ENCODE measurements at places on chromosomes 4 and X.

DNA sequence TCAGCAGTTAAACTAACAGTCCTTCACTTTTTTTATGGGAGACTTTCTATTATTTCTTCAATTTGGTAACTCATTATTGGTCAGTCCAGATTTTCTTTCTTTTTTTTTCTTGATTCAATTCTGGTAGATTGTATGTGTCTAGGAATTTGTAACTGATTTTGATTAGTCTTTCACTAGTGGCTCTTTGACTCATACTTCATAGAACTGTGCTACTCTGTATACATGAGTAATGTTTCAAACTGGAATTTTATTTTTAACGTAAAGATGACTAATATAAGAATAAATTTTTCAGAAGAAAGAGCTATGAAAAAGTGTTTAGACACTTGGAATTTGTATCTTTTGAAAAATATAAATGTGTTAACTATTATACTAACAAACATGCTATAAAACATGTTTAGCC, 813.0 kb downstream of the TRAM1L1 start:
- DNase-seq = no peak

- DNase-seq = peak; percentile 15
Measured at GRCh38 chr4:17324386-17324830, 187.5 kb downstream of the QDPR start.

DNA sequence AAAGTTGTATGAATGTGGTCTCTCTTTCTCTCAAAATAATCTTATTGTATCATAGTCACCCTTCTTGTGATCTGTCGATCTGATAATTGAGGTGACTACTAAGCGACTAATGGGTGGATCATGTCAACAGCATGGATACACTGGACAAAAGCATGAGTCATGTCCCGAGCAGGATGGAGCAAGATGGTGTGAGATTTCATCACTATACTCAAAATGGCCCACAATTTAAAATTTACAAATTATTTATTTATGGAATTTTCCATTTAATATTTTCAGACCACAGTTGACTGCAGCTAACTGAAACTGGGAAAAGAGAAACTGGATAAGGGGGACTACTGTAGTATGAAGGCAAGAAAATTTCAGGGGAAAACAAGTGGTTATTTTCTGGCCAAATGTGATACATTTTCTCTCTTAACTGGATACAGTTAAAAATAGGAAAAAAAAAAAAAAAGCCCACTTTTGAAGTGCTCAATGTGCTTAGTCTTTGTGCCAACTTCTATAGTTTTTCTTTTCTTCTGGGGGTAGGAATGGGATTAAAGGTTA, 25.3 kb downstream of the FAM241A start:
- DNase-seq = no peak

DNA sequence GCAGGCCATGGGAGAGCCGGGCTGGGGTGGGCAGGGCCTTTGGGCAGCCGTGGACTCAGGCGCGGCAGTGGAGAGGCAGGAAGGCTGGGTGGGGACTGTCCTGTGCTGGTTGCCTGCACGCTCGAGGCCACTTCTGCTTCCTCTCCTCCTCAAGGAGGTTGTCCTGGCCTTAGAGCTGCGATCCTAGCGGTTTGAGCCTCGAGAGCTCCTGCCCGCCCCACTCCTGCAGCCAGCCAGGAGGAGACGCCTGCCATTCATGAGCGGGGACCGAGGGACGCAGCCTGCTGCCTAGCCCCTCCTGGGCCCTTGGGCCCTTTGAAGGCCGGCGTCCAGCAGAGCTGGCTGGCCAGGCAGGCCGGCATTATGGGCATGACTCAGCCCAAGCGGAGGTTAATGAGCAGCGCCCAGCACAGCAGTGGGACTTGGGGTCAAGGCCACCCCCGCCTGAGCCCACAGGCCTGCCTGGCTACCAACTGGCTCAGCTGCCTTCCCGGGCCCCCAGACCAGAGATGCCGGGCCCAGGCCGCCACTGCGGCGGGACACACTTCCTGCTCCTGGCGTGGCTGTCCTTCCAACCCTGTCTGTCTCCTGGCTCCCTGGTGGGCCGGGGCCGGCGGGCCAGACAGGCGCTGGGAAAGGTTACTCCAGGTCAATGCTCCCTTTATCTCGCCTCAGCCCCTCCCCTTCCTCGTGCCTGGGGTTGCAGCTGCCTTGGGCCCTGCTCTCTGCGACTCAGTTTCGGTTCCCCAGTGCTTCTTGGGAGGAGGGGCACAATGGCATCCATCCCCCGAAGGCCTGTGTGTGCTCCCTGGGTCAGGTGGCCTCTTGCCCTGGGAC, 1.8 kb downstream of the ABCD1 start:
- no peak for DNase-seq

DNA sequence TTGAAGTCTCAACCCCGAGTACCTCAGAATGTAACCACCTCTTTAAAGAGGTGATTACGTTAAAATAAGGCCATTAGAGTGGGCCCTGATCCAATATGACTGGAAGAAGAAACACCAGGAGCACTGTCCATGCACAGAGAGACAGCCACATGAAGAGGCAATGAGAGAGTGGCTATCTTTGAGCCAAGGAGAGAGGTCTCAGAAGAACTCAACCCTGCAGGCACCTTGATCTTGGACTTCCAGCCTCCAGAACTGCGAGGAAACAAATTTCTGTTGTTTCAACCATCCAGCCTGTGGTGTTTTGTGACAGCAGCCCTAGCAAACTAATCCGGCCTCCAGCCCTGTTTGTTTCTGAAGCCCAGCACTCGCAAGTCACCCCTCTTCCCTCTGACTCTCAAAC, 46.3 kb upstream of the ADGRG2 start:
- no peak for DNase-seq

DNA sequence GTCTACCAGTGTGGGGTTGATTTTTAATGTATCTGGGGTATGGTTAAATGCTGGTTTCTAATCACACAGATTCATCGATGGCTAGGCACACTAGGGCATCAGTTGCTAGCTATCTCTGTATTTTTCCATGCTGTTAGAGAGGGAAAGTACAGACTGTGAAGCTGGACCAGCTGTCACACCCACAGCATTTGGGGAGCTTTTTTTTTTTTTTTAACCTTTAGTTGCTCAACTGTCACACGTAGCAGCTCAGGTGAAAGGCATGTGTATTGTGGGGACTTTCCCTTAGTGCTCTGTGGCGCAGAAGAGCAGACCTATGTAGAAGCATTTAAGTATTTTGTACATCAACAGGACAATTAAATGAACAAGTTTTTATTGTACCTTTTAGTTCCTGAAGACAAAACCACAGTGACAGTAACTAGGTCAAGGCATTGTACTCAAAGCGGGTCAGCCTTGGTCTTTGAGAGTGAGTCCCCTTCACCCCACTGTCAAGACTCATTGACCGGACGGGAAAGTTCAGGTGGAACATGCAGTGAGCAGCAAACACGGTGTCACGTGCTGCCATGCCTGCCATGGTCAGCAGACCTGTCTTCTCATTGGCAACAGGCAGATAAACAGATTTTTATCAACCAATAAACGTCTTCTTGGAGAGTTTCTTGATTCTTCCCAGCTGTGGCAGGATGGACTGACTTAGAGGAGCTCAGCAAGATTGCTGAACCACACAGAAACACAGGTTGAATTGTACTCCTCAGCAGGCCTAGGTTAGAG, 65.3 kb downstream of the CASP3 start:
- DNase-seq = no peak

Data from NCI-H1930 (cell line).